ENCODE measurements at places on chromosomes 2 and 18.

GRCh38 chr2:151670346-151670745 is 63.9 kb downstream of the NEB start:
- no peak for DNase-seq

DNA sequence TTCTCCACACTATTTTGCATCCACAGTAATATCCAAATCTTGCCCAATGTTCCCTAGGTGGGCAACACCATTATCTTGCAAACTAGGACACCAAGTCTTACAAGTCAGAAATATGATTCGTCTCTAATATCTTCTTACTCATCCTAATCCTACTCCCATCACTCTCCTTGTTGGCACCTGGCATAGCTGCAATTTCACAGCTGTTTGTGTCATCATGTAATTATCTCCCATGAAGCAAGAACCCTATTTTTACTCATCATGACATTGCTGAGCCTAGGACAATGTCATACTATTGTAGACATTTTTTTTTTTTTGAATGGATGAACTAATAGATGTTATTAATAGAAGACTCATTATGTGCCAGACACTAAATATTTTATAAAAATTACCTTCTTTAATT is 91.3 kb upstream of the CCDC141 start:
- DNase-seq = no peak

DNA sequence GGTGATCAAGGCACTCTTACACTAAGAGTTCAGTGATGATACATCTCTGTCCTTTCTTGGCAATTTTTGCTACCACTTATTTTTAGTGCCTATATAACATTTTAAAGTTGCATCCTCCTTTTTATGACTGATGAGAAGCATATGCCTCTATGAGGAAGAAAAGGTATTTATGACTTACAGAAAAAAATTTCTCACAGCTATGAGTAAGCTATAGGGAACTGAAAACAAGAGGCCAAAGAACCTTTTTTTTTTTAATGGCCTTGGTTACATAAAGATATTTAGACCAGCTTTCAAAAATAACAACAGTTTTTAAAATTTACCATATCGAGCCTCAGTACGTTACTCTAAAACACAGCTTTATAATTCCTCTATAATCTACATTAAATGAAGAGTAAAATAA is 21.3 kb downstream of the MBD5 start:
- DNase-seq = no peak

- no peak for DNase-seq
Observed at GRCh38 chr2:216084547-216084946, 2.8 kb downstream of the TMEM169 start.

DNA sequence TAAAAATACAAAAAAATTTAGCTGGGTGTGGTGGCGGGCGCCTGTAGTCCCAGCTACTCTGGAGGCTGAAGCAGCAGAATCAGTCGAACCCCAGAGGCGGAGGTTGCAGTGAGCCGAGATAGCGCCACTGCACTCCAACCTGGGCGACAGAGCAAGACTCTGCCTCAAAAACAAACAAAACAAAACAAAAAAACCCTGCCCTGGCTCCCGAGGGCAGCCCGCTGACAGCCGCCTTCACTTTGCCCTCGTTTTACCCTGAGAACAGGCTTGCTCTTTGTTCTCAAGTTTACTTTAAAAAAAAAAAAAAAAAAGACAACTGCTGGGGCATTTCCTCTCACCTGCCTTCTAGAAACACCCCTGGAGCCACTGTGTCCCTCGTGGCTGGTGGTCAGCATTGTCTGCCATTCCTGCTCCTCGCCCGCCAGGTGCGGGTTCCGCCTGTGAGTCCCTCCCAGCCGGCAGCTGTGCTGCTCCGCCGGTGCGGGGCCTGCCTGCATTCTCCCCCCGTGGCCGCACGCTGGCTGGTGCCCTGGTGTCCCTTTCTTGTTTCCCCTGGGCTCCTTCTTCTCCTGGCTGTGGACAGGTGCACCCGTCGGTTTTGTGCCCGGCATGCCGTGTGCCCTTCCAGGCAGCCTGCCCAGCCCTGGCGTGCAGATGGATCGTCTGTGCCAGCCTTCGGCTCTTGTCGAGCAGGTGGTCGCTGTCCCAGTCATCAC is 105.7 kb downstream of the USP40 start:
- DNase-seq = no peak
